ENCODE measurements at places on chromosomes 5 and 9.

GRCh38 chr5:145906401-145906800 is 30.0 kb upstream of the SH3RF2 start:
- DNase-seq, result no peak

DNA sequence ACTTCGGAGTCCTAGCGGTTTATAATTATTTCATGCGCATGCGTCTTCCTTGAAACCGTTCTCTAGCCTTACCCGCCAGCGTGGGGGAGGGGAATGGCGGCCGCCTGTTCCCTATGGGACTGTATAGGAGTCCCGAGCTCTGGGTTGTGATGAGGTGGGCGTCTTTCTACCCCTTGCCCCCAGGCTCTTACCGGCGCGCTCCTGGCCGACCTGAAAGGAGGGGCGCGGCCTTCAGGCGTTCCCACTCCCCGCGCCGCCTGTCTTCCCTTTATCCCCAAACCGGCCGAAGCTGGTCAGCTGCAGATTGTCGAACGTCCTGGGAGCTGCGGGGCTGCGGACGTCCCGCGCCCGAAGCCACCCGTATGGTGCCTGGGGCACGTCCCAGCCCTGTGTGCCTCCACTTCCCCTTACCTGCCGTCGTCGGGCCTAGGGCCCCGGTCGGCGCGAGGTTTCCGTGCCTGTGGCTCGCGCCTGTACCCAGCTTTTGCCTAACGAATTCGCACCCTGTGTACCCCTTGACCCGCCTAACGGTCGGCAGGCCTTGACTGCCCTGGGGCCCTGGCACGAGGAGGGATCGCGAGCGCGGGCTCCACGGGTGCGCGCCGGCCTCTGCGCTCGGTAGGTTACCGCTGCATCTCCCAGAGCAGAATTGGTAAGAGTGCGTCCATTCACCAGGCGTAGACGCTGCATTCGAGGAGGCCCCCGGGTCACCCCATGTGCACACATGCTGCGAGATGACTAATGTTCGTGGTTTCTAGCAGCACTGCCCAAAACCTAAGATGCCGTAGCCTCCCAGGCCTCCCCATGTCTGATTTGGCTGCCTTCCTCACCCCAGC is 653 bp upstream of the HNRNPH1 start:
- DNase-seq, result peak; percentile 49

- DNase-seq, result no peak
Observed at GRCh38 chr9:137970686-137971476, 93.3 kb downstream of the CACNA1B start.

DNA sequence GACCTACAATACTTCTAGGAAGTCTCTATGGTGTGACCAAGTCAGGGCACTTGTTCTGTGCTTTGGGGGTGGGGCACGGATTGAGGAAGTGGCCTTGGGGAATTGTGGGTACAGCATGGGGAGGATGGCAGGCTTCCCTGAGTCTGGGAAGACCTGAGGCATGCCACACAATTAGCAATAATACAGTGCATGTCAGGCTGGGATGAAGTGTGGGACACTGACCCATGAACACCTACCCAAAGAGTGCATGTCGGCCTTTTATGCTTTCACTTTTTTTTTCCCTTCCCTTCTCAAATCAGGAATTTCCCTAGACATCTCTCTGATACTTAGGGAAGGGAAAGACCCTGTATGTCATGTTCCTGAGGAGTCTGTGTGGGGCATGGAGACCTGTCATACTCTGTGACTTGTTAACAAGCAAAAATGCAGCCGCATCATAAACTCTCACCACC is 146.4 kb downstream of the PALM2AKAP2 start:
- no peak for DNase-seq

GRCh38 chr5:148620696-148621095 is 33.6 kb downstream of the HTR4 start:
- DNase-seq, result no peak

- no peak for DNase-seq
Observed at GRCh38 chr5:152472083-152472482, 67.0 kb upstream of the NMUR2 start.

DNA sequence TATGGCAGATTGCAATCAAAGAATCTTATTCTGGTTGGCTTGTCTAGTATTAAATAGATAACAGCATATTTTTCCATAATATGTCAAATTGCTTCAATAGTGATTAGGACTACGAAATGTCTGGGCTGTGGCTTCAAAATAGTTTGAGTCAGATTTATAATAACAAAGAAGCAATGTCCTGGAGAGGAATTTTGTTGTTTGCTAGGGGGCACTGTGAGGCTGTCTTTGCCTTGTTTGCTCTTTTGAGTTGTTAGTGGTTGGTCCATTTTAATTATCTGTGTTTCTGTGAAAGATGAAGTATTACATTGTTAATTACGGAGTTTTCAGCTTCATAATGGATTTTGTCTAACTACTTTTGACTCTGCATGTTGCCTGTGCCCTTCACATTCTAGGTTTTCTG is 713.6 kb downstream of the TLE4 start:
- no peak for DNase-seq

DNA sequence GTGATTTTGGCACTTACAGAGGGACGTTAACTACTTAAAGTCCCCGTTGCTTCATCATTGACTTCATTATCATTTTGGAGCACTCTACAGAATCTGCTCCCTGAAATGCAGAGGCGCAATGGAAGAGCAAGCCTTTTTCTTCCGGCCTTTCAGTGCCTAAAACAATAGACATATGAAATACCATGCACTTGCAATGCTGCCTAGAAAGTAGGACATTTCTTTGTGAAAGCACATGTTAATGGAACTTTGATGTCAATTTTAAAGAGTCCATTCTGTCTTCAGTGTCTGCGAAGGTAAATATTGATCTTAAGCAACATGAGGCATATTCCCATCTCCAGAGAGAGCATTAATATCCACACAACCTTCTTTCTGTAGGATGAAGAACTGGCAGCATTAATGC is 36.3 kb downstream of the ITGA2 start:
- DNase-seq, result no peak

GRCh38 chr5:35145012-35145411 is 85.3 kb downstream of the PRLR start:
- DNase-seq, result no peak

DNA sequence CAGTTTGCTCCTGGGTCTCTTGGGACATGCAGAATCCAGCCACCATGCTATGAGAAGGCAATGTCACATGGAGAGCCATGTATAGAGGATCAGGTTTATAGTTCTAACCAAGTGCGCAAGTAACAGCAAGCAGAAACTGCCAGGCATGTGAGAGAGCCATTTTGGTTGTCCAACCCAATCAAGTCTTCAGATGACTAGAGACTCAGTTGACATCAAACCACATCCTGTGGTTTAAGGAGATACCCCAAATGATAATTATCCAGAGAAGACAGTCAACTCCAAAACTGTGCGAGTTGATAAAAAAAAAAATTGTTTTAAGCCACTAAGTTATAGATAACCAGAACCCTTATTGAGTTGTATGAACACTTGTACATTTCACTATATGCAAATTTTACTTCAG is 40.2 kb downstream of the TMEM232 start:
- no peak for DNase-seq

- DNase-seq, result no peak
Observed at GRCh38 chr5:167785106-167785505, 506.3 kb upstream of the WWC1 start.

DNA sequence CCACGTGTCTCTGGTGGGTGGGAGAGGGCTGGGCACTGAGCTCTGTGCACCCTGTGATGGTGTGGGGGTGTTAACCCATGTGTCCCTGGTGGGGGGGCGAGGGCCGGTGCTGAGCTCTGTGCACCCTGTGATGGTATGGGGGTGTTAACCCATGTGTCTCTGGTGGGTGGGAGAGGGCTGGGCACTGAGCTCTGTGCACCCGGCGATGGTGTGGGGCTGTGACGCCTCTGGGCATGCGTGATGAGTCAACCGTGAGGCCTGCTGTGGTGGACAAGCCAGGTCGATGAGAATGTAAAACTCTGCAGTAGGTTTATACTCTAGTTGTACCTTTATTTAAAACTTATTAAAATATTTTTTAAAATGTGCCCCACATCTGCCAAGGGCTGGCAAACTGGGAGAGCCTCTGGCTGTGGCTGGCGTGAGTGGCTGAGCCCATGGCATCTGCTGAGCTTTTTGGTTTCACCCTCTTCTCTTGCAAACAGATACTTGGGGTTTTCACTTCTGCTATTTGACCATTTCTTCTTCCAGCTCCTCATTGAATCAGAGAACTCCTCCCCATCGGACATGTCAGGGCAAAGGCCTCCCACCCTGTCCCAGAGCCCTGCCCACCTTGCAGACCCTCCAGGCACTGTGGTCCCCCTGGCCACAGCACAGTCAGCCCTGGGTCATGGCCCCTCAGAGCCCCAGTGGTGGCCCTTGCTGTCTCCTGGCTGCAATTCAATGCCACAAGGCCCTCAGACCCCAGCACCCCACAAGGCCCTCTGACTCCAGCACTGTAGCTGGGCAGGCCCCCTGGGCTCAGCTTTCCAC is 18.5 kb upstream of the EXOC3 start:
- DNase-seq, result no peak

- DNase-seq, result no peak
Observed at GRCh38 chr9:123972618-123973017, 39.0 kb upstream of the LHX2 start.

DNA sequence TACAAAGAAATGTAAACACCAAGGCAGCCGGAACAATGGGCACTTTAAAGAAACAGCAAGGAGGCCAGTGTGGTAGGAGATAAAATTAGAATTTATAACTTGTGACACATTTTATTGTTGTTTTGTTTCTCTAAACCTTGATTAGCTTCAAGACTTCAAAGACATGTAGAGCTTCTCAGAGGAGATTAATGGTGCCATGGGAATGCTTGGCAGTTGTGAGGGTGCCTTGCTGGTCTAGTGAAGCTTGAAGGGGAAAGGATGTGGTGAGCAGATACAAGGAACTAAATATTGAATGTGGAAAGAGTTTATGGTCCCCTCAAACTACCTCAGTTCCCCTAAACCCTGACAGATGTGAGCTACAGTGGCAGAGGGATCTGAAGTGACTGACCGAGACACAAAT is 322.4 kb upstream of the ADAMTS16 start:
- no peak for DNase-seq

DNA sequence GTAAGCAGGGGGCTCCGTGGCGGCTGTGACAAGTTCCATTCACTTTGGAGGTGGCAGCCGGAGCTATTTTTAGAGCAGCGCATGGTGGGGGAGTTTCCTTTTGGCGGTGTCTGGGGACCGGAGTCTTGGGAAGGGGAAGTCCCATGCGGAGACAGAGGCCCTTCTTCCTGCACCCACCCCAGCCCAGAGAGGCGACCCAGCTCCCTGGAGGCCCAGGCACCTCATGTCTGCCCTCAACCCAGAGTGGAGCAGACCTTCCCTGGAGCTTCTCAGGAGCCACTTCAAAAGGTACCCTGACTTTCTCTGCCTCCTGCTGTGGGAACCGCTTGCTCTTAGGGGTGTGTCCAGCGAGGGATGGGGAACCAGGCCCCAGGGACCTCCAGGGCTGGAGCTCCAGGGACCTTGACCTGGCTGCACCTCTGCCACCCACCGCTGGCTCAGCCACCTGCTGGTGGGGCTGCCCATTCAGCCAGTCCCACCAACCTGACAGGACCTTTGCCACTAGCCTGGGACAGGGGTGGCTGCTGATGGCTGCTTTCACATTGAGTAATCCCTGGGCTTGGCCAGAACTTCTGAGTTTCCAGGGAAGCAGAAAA is 34.1 kb downstream of the NEK6 start:
- DNase-seq, result no peak

- no peak for DNase-seq
Observed at GRCh38 chr5:74094782-74095108, 468.7 kb downstream of the ARHGEF28 start.

DNA sequence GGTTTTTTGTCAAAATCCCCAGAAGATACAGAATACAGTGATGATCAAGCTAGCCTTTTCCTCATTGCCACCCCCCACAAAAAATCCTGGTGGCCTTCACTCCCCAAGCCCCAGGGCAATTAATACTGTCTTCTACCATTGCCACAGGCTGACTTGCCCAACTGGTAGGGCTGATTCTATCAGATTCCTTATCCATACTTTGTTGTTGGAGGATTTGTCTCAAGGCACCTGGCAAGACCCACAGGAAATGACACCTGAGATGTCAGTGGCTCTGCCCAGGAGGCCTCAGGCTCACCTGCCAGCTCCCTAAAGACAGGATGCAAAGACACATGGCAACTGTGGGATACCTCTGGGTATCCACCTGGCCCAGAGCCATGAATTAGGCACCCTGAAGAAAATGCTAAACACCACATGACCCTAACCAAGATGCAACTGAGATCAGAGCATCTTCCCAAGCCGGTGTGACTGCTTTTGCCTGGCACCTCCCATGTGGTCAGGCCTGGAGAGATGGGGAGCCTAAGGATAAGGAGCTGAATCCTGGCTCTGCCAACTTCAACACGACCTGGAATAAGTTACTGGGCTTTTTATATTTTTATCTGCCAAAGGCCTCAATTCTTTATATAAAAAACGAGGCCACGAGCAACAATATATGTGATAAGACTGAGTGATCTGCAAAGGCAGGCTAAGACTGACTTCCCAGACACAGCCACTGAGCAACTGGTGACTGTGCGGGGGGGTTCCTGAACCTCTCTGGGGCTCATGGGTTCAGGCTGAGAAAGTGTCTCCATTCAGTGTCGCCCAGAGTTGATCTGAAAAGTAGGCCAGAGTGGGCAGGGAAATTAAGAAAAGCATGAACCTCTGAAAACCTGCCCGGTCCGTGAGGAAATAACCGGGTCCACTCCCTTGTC is 944 bp downstream of the ATOX1 start:
- no peak for DNase-seq

- DNase-seq, result no peak
Observed at GRCh38 chr9:61668846-61669245, 479.0 kb downstream of the SPATA31A7 start.

GRCh38 chr5:132489871-132490483 is 596 bp downstream of the IRF1 start:
- DNase-seq, result no peak

DNA sequence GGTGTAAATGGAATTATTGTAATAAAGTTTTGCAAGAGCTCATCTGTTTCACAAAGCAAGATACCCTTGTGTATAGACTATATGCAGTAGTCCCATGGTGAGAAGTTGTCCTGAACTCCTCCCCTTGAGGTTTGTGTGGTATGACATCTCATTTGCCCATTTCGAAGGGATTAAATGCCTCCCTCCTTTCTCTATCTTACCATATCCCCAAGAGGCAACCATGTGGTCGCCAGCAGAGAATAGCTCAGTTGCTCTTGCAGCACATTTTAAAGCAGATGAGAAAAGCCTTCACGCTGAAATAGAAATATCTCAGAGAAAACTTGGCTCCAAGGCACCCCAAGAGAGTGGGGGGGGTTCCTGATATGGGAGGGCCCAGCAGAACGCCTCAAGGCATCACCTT is 4.6 kb downstream of the SEMA6A start:
- no peak for DNase-seq

DNA sequence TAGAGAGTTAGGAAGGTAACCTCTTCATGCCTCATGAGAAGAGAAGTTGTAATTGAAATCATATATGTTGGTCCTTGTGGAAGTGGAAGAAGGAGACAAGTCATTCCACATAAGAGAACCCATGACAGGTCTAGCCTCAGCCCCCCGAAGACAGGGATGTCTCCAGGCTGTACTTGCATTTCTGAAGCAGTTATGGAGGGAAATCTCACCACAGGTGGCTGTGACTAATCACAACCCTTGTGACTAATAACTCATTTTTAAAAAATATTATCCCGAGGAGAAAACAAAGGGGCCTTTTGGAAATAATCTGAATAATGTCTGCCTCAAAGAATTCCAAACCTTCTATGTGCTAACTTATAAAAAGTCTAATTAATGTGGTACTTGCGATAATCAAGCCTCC is 262.1 kb upstream of the RPS23 start:
- no peak for DNase-seq

- DNase-seq, result no peak
Observed at GRCh38 chr5:2753452-2754420, 2.3 kb upstream of the IRX2 start.

- no peak for DNase-seq
Observed at GRCh38 chr9:137851516-137852267, 25.9 kb upstream of the CACNA1B start.

Measured in GOT3 (cell line).